Glomerular endothelial cell (primary cell): ENCODE measurements at places on chromosomes 7 and 10.

- peak; percentile 18 for DNase-seq
Measured at GRCh38 chr10:45420453-45421192, 46.6 kb downstream of the ALOX5 start.

- no peak for DNase-seq
Measured at GRCh38 chr7:95004618-95005247, 97.3 kb downstream of the PPP1R9A start.

DNA sequence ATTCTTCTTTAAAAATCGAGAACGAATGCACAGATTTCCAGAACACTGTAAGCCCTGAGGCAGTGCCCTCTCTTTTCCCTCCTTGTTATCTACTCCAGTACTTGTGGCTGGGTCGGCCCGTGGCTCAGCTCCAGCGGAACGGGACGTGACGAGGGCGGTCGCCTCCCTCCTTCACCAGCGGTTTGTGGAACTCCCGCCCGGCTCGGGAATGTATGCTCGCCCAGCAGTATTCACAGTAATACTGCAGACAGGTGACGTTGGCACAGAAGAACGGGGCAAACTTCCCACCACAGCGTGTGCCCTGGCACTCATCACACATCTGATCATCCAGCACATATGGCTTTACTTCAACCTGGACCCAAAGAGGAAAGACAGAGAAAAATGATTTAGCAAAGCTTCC, 128.5 kb downstream of the BTAF1 start:
- no peak for DNase-seq

GRCh38 chr7:1666317-1666822, 3.7 kb upstream of the ELFN1 start:
- DNase-seq = no peak

DNA sequence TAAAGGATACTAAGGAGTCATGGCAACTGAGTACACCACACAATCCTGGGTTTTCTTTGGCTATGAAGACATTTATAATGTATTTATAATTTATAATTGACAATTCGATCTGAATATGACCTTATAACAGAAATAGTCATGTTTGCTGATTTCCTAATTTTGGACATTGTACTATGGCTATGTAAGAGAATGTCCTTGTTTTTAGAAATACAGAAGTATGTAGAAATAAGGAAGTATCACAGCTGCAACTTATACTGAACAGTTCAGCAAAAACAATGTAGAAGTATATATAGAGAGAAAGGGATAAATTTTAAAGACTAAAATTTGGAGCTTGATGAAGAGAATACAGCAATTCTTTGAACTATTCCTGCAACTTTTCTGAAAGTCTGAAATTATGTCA, 32.6 kb downstream of the PRLHR start:
- no peak for DNase-seq

GRCh38 chr10:12796401-12797160, 204.9 kb downstream of the CCDC3 start:
- DNase-seq = no peak

GRCh38 chr7:28903730-28904577, 54.2 kb downstream of the TRIL start:
- no peak for DNase-seq

DNA sequence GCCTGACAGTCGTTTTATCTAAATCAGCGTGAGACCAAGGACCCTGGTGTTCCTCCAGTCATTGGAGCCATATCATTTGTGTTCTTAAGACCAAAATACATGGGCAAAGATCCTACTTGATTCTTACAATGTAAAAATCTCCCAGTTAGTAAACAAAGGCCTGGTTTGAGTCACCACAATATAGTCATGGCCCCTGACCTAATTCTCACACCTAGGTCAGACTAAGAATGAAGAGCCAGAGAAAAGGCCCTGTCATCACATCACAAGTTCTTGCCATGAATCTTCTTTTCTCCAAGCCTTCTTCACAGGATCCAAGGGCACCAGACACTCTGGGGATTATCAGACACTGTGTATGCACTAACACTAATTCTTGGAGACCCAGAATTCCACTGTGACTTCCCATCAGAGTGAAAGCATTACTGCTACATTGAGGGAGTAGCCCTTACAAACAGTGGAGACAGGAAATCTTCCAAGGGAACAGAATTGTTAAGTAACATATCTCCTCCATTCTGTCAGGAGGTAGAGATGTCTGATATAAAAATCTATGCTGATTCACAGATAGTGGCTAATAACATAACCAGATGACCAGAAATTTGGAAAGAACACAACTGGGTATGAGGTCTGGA, 7.6 kb upstream of the ERVW-1 start:
- no peak for DNase-seq
